ENCODE measurements at places on chromosomes 16 and 17. TPM values are rescaled to one million over a fixed set of nuclear protein-coding genes. Genes with fewer than 3 reads are reported as not detected.

The AATK gene
- total RNA-seq: 1.5 TPM

The NLRC3 gene
- total RNA-seq: 1.7 TPM

The ZG16B gene
- 0.44 TPM for total RNA-seq

The FAM20A gene
- total RNA-seq: 4.0 TPM

The HAS3 gene
- 62.6 TPM for total RNA-seq

The TMEM132E gene
- total RNA-seq: not detected

The CDRT4 gene
- total RNA-seq: 3.6 TPM

The VKORC1 gene
- total RNA-seq: 35.2 TPM

All from esophagus squamous epithelium (tissue), 5 donors.